Naive B cell (primary cell): ENCODE measurements at places on chromosomes 6 and 20.

DNA sequence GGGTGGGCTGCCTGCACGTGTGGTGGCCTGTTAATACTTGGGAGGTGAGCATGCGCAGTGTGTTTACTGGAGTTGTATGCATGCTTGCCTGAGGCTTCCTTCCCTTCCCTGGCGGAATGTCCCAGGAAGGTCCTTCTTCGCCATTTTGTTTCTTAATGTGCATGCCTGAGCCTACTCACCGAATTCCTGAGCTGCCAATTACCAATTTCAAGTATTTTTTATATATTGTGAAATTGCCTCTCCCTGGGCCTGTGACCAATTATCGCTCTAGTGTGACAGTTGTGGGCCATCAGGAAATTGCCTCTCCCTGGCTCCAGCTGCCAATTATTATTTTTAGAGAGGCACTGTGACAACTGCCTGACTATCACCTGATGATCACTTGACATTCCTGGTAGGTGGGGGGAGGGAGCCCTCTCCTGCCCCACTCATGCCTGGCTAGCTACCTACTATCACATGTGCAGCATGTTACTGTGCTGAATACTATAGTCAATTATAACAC lies 70.0 kb downstream of the FAM50B start:
- peaks cover 6% of the 10 kb centered on the region for H3K27me3 ChIP-seq
- H3K4me1 ChIP-seq: no peaks in the 10 kb centered on the region
- H3K36me3 ChIP-seq: no peaks in the 10 kb centered on the region
- no peak overlapping the region for H3K27ac ChIP-seq

DNA sequence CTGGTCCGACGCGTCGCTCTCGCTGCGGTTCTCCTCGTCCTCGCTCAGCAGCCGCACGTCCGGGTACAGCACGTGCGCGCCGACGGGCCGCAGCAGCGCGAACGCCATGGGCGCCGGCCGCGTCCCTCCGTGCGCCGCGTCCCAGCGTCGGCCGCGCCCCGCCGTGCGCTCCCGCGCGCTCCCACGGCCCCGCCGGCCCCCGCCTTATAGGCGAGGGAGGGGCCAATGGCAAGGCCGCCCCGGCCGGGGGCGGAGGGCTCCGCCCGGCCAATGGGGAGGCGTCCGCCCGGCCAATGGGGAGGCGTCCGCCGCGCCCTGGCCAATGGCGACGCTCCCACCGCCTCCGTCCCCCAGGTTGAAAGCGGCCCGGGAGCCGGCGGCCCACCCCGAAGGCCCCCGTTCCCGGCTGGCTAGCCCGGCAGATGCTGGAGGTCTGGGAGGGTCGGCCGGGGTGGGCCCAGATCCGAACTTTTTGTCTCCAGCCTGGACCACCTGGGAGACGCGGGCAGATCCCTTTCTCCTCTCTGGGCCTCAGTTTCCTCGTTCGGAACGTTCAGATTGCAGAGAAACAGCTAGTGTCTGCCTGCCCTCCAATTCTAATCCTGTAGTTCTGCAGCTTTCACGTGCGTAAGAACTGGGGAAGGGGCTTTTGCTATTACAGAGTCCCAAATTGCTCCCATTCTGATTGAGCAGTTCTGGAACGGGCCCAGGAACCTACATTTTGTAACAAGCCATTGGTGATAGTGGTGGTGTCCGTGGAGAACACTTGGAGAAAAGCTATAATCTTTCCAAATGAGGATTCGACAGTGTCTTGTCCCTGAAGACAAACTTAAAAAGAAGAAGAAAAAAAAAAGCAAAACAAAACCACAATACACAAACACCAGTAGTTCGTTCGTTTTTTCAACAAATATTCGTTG lies at the start of gene TCF15:
Gene TCF15, minus strand, starts transcription at position 180 of the 917 bp plus-strand sequence. Its CDS starts 72 bp downstream, at position 108.
- H3K27ac ChIP-seq: no peak within 1 kb of the TSS
- no peaks in the 10 kb centered on the region for H3K36me3 ChIP-seq
- DNase-seq: no peak
- H3K4me1 ChIP-seq: peaks cover 16% of the 10 kb centered on the region
- peaks cover 66% of the 10 kb centered on the region for H3K27me3 ChIP-seq
- H3K4me3 ChIP-seq: peak within 1 kb of the TSS; percentile 57

DNA sequence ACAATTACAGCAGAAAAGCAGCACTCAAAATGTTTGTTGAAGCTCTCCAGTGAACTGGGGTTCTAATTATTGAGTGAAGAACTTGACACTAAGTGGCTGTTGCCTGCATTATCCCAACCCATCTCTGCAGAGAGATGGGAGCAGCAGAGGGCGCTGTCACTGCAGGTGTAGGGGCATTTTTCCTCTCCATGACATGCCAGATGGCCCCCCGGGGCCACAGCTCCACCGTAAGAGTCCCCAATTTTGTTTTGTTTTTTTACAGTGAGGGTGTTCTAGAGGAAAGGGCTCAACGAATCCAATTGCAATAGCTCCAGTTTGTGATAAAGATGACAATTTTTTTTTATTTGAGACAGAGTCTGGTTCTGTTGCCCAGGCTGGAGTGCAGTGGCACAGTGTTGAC lies 1.9 kb upstream of the FUCA2 start:
- H3K27ac ChIP-seq: no peak overlapping the region
- H3K27me3 ChIP-seq: no peaks in the 10 kb centered on the region
- H3K4me3 ChIP-seq: peak overlapping the region; percentile 86
- DNase-seq: no peak
- peaks cover 20% of the 10 kb centered on the region for H3K4me1 ChIP-seq

DNA sequence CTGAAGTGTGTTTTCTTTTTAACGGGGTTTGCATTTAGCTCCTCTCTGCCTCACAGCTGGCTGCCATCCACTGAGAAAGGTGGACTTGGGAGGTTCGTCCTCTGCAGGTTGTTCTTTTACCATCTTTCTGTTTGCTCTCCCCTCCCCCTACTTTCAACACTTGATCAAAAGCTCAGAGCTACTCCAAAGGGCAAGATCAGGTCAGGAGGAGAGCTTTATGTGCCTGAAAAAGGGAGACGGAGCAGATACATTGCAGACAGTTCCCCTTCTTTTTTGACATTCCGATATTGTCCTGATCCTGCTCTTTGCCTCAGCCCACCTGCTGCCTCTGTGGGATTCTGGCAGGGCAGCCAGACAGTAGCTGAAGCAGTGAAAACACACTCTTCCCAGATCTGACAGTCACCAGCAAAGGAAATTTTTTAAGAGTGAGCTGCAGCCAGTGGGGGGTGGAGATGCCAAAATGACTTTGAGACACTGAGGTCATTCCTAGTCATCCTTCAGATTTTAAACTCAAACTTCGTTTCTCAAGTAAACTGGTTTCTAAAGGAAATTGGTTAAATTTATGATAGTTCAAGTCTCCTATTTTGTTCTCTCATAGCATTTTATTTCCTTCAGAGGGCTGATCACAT lies 26.5 kb downstream of the SMLR1 start:
- DNase-seq: no peak
- no peak overlapping the region for H3K27ac ChIP-seq
- peaks cover 15% of the 10 kb centered on the region for H3K4me1 ChIP-seq

DNA sequence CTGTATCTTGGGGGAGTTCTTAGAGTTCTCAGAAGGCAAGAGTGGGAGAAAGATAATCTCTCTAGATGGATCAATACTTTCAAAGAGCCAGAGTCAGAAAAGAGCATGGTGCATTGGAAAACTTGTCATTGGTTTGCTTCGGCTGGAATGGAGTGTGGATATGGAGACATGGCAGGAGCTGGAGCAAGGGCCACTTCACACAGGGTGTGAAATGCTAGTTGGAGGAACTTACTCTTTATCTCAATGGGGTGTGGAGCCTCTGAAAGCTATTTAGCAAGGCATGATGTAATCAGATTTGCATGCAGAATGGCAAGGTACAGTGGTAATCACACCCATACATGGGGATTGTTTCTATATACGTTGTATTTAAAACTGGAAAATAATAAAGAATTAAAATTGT lies 31.5 kb upstream of the PAQR8 start:
- no peaks in the 10 kb centered on the region for H3K27me3 ChIP-seq
- no peaks in the 10 kb centered on the region for H3K36me3 ChIP-seq
- no peak overlapping the region for H3K27ac ChIP-seq

GRCh38 chr20:16189371-16189770 lies 383.9 kb downstream of the KIF16B start:
- peaks cover 10% of the 10 kb centered on the region for H3K4me1 ChIP-seq
- H3K36me3 ChIP-seq: no peaks in the 10 kb centered on the region
- H3K27me3 ChIP-seq: no peaks in the 10 kb centered on the region
- no peak overlapping the region for H3K4me3 ChIP-seq
- no peak overlapping the region for H3K27ac ChIP-seq

- H3K27ac ChIP-seq: no peak overlapping the region
- DNase-seq: no peak
- H3K36me3 ChIP-seq: no peaks in the 10 kb centered on the region
- no peak overlapping the region for H3K4me3 ChIP-seq
- no peaks in the 10 kb centered on the region for H3K4me1 ChIP-seq
Measured at GRCh38 chr6:72580281-72580940, 41.5 kb upstream of the KCNQ5 start.

DNA sequence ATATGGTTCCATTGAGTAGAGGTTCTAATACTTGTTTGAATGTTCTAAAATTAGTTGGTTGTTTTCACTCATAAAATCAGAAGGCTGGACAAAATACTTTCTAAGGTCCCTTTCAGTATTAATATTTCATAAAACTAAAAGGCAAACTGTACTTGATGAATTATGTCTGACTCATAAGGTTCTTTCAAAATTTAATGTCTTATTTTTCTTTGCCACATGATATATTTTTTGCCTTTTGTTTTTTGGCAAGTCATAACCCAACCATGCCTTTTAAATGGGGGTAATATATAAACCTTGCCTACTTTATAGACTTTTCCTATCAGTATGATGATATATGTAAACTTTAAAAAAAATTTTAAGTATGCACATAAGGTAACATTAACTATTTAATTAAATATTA lies 244.7 kb downstream of the PTPRK start:
- no peak for DNase-seq
- H3K4me3 ChIP-seq: no peak overlapping the region
- no peaks in the 10 kb centered on the region for H3K4me1 ChIP-seq
- no peaks in the 10 kb centered on the region for H3K36me3 ChIP-seq
